NCI-H1436 (cell line): ENCODE measurements at places on chromosomes 5 and 9.

- no peak for DNase-seq
These were observed 29.7 kb upstream of the ERCC6L2 start for GRCh38 chr9:95845751-95846150.

DNA sequence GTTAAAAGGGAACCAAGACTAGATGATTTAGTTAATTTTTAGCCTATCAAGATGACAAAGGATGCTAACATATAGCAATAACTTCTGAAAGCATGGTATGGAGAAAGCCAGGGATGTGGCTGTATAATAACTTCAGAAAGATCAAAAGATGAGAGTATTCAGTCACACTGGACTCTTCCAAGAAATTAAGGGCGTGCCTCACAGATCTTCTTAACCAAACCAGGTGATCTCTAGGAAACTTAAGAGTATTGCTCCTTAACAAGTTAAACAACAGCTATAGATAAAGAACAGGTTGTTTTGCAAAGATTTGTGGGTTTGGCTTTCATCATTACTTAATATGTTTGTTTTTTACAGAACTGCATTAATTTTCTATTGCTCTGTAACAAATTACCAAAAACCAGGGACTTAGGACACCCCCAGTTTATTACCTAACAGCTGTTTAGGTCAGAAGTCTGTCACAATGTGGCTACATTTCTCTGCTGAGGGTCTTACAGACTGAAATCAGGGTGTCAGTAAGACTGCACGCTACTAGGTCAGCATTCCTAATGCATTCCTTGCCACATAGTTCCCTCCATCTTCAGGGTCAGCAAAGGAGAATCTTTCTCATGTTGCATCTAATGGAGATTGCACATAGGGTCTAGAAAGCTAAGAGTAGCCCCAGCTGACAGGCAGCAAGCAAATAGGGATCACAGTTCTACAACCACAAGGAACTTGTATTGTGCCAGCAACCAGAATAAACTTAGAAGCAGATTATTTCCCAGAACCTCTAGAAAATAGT is 113.8 kb downstream of the WDR70 start:
- DNase-seq: no peak

DNA sequence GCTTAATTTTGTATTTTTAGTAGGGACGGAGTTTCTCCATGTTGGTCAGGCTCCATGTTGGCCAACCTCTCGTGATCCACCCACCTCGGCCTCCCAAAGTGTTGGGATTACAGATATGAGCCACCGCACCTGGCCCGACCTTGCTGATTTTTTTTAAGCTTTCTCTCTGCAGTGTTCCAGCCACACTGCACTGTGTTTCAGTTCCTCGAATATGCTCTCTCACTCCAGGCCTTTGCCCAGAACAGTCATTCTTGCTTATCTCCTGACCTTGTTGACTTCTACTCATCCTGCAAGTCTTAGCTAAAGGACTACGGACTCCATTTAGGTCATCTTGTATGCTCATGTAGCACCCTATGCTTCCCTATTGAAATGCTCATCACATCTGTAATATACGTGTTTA is 3.3 kb downstream of the SNAPC3 start:
- no peak for DNase-seq

DNA sequence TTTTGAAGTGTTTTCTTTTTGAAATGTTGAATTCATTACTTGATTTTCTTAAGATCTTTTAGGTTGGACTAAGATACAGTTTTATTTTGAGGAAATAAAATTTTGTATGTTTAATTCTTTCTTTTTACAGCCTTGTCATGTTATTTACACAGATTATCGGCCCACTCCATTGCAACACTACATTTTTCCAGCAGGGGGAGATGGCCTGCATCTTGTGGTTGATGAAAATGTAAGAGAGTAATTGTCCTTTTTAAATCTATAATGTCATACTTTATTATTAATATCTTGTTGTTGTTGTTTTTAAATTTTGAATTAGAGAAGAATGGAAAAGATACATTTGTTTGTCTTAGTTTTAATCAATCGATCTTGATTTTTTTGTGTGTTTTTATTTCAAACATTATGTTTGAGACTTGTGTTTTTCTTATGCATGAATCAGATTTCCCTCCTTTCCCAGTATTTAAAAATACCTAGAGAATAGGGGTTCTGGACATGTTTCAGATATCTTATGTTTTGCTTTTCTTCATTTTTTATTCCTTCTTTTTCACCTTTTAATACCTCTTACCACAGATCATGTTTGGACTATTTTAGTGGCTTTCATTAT is 36.7 kb downstream of the MTREX start:
- DNase-seq: peak; percentile 26
